ENCODE measurements at places on chromosomes 4 and X.

GRCh38 chr4:2537011-2537830 lies 774 bp downstream of the FAM193A start:
- peak; percentile 41 for DNase-seq

DNA sequence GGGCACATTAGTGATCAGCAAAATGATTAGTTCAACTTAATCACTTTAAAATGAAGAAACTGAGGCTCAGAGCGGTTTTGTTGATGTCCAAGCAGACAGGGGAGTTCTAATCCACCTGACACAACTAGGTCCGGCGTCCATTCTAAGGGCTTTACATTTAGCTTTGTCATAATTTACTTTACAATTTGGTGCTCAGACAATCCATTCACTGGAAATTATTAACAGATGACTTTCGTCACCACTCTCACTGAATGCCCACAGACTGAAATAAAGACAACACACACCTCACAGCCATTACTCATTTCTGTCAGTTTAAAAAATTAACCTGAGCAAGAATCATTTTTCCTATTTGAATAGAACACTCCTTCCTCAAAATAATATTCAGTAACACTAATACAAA lies 10.8 kb downstream of the NR3C2 start:
- DNase-seq, result no peak

- no peak for DNase-seq
These were observed 131.3 kb downstream of the ARHGAP10 start for GRCh38 chr4:147863111-147863747.

- DNase-seq, result no peak
These were observed 25.3 kb upstream of the GBA3 start for GRCh38 chr4:22667332-22667940.

DNA sequence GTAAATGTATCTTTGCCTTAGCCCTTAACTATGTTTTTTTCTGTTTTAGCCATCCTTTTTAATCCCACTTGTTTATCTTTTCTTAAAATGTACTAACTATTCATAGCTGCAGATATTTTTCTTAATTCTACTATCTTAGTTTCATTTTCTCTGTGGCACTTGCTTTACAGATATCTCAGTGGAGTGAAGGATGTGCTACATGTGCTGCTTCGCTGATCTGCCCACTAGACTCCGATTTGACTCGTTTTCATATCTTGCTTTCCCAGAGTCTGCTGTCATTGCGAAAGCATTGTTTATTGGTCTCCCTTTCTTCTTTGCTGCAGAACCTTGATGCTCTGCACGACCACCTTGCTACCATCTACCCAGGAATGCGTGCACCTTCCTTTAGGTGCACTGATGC lies 30.6 kb downstream of the GUCY1B1 start:
- no peak for DNase-seq

DNA sequence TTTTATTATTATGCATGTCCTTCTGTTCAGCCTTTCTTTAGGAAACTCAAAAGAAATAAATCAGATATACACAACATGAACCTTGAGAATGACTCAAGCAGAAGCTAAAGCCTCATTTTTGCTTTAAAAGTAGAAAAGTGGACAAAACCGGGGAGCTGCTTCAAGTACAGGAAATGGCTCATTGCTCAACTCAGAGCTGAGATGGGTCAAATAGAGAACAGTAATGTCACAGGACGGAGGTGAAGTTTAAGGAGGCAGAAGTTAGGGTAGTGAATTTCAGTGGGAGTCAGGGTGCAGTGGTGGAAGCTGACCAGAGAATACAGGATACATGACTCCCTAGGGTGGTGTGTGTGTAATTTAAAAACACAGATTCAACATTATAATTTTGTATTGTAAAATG lies 22.2 kb downstream of the PHKA2 start:
- DNase-seq, result no peak

GRCh38 chr4:183867247-183867646 lies 37.9 kb upstream of the STOX2 start:
- DNase-seq, result no peak

- DNase-seq, result no peak
These were observed 29.0 kb downstream of the WDFY3 start for GRCh38 chr4:84937381-84937977.

- no peak for DNase-seq
These were observed 42.2 kb downstream of the AGA start for GRCh38 chr4:177400030-177400429.

- DNase-seq, result no peak
These were observed 217.0 kb upstream of the CASK start for GRCh38 chrX:42140320-42140719.

DNA sequence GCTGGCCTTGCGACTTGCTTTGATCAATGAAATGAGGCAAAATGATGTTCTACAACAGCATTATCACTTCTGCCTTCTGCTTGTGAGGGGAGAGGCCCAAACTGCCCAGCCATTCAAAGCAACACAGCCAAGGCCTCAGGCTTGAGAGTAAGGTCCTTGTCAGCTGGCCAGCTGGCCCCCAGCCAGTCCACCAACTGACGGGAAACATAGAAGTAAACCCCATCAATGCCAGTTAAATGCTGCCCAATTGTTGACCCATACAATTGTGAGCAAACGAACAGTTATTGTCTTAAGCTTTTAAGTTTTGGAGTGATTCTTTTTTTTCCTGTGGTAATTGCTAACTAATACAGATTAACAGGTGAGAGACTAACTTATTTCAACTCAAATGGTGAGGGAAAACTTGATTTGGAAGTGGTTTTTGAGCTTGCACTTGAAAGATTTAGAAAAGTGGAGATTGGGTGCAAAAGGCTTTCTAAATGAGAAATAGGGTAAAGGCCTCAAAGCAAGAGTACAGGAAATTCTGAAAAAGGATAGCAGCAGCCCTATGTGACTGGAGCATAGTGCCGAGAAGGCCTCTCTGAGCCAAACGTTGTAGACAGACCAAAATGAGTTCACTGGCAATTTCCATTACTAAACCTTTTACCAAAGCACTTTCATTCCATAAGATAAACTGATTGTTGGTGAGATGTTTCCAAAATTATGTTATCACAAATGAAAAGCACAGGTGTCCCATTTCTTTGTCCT lies 66.9 kb downstream of the ARHGEF38 start:
- no peak for DNase-seq

GRCh38 chrX:10636337-10636736 lies 16.0 kb upstream of the MID1 start:
- DNase-seq, result no peak

GRCh38 chrX:77442728-77443127 lies 4.5 kb upstream of the FGF16 start:
- DNase-seq, result no peak

DNA sequence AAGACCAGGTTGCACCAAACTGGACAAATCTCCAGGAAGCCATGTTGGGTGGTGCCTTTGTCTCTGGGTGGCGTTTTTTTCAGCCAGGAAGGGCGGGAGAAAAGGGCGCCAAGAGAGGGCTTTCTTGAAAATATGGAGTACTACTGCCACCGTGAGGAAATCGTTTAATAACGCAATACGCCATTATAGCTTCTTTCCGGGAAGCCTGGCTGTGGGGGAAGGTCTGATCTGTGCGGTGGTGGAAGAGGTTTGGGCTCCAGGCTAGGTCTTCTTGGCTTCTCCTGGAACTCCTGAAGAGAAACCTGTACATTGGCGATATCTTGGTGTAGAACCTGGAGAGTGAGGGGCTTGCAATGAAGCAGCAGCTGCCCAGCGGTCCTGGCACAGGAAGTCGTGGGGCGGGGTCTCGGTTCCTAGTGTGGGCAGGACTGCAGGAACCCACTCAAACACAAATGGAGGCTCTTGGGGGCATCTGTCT lies 202.7 kb downstream of the OR13H1 start:
- DNase-seq, result no peak

DNA sequence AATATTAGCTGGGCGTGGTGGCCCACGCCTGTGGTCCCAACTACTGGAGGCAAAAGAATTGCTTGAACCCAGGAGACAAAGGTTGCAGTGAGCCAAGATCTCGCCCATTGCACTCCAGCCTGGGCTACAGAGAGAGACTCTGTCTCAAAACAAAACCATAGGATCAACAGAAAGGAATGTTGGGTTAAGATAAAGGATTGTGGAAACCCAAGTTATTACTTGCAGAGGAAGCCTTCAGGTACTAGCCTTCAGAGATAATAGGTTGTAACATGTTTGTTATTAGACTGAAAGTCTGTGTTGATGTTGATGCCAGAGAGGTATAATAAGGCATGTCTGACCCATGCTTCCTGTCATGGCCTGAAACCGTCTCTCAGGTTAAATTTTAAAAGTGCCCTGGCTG lies 16.9 kb downstream of the SSX5 start:
- no peak for DNase-seq

DNA sequence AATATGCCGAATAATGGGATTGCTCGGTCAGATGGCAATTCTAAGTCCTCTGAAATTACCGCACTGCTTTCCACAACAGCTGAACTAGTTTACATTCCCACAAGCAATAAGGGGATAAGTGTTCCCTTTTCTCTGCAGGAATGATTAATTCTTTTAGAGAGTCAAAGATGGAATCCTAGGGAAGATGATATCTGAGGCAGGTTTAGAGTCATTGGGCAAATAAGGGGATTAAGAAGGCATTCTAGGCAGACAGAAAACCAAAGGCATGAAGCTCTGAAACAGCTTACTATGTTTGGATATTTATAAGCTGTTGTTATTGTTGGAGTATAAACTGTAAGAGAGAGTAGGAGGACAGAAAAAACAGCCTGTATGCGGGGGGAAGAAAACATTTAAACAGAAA lies 85.7 kb downstream of the TET2 start:
- no peak for DNase-seq

DNA sequence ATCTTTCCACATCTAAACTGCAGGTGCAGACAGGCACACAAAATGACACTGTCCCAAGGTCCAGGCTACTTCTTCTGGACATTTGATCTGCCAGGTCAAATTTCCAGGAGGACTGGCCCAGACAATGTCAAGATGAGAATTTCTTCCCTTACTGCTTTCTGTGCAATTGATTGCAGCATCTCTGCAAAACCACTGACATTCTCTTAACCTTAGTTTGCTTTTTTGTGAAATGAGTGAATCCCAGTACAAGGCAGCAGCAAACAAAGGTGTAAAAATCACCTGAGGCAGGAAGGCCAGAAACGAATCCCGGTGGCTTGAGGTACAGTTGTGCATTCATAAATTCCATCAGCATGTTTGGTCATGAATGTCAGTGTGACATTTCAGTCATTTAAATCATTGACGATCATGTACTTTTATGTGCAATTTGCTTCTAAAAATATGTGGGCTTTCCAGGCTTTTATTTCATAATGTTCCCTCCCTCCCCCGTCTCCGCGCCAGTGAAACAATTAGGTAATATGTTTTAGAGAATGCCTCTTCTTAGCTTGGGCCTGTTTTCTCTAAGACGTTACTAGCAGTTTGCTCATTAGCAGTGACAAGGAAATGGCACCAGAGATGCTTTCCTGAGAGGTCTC lies 39.1 kb downstream of the NHS start:
- DNase-seq, result no peak

DNA sequence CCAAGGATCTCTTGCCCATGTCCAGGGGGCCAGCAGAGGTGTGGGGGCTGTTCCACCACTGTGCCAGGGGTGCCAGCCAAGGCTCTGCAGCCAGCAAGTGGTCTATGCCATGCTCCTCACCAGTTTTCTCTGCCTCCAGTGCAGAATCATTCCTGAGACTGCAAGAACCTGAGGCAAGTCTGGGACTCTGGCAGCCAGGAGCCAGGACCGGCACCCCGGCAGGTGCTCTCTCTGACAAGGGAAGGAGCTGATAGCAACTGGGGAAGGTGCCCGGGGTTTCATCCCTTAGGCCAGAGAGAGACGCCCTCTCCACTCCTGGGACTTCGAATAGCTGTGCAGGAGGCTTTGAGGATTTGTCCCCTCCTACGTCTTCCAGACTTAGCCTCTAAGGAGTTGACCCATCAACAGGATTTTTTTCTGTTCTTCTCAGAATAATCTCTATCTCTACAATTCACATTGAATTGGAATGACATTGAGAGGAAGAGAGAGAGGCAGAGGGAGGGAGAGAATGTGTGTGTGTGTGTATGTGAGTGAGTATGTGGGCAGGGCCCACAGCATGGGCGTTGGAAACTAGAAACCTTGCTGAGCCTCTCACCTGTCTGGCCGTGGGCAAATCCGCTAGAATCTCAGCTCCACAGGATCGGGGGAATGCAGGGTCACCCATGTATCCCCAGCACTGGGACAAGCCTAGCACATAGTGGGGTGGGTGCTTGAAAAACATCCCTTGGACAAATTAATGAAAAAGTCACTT lies 74.5 kb upstream of the AFAP1 start:
- DNase-seq, result no peak

DNA sequence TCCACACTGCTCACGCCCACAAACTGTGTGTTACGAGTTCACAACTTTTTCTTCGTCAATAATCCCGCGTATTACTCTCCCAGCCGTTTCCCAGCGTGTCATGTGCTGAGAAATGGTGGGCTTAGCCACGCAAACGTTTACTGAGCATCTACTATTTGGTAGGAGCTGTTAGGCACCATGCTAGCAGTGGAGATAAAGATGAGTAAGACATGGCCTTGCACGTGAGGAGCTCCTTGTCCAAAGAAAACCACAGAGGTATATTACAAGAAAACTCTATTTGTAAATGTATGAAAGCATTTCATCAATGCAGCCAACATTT lies 821 bp upstream of the TMEM128 start:
- no peak for DNase-seq

DNA sequence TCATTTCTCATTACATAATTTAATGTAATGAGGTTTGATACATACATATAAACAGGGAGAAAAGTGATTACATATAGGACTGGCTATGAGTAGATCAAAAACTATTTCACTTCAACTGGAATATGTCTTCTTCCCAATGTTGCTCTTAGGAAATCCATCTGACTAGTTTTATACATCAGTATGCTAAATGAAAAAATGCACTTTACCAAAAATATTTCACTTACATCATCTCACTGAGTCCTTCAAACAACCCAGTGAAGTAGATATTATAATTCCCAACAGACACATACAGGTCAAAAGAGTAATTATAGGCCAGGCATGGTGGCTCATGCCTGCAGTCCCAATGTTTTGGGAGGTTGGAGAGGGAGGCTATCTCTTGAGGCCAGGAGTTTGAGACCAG lies 215.9 kb downstream of the MID1 start:
- no peak for DNase-seq

- DNase-seq, result no peak
These were observed 5.5 kb upstream of the TRIM2 start for GRCh38 chr4:153198719-153199118.

GRCh38 chrX:121754301-121754700 lies 706.9 kb downstream of the GLUD2 start:
- no peak for DNase-seq

- DNase-seq, result no peak
These were observed 100.8 kb downstream of the SYTL5 start for GRCh38 chrX:38106991-38107655.

DNA sequence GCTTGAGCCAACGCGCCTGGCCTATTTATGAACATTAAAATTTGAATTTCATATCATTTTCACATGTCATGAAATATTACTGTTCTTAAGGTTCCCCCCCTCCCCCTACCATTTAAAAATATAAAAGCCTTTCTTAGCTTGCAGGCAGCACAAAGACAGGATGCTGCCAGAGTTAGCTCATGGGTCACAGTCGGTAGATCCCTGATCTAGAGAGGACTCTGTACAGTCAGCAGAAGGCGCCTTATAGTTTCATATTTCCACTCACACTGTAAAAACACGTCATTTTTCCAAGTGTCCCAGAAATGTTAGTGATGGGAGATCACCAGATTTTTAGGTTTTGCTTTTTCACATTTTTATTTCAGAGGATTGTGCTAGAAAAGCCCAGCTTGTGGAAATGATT lies 12.2 kb downstream of the NOCT start:
- DNase-seq, result no peak
